ENCODE measurements at places on chromosomes 11 and 22.

DNA sequence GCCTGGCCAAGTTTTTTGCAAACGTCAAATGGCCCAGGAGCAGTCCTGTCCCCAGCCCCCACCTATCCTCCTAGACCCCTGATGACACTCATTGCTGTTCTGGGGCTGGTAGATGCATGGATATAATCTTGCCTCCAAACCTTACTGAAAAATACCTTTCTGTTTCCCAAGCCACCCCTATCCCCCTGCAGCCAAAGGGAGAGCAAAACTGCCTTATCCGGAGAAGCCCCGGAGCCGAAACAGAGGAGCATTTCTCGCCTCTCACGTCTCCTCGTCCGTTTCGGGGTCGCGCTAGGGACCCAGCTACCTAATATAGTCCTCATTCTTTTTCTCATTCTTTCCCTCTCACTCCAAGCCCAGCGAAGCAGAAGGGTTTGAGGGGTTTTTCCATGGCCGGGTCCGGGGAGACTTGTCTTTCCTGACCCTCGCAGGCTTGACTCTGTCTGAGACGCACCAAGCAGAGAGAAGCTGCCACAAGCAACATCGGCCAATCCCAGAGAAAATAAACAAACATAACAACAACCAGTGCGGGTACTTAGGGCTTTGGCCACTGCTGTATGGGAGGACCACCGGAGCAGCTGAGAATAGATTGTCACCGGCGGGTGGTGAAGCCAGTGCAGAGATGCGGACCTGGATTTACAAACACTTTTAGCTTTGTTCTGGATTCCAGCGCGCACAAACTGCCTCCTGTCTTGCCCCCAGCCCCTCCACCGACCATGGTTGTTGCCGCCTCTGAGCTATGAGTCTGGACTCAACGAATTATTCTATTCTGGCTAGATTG is 1.6 kb downstream of the BSX start:
- no peak for DNase-seq

- no peak for DNase-seq
Observed at GRCh38 chr11:74775762-74776161, 27.1 kb downstream of the RNF169 start.

GRCh38 chr22:49023879-49024774 is 803.5 kb downstream of the BRD1 start:
- no peak for DNase-seq

- DNase-seq = no peak
Observed at GRCh38 chr11:88827018-88827676, 238.6 kb downstream of the GRM5 start.

GRCh38 chr11:80520507-80520887 is 1079.7 kb upstream of the TENM4 start:
- no peak for DNase-seq

- DNase-seq = no peak
Observed at GRCh38 chr22:19376247-19376646, 55.3 kb downstream of the HIRA start.

DNA sequence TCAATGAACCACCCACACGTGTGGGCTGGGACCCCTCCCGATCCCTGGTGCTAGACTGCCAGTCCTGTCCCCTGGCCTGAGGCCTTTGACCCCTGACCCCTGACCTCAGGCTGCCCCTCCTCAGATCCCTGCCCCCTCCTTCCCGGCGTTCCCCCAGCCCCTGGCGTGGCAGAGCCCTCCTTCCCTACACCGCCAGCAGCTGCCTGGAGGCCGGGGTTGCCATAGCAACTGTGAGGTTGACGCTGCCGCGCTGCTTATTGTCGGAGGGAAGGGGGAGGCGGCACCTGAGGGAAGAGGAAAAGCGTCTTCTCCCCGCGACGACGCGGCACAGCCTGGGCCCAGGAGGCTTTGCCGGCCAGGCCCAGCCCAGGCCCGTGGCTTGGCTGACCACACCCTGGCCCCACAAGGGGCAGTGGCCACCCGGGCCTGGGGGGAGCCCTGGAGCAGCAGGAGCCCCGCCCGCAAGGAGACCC is 32.6 kb downstream of the SHANK3 start:
- no peak for DNase-seq

DNA sequence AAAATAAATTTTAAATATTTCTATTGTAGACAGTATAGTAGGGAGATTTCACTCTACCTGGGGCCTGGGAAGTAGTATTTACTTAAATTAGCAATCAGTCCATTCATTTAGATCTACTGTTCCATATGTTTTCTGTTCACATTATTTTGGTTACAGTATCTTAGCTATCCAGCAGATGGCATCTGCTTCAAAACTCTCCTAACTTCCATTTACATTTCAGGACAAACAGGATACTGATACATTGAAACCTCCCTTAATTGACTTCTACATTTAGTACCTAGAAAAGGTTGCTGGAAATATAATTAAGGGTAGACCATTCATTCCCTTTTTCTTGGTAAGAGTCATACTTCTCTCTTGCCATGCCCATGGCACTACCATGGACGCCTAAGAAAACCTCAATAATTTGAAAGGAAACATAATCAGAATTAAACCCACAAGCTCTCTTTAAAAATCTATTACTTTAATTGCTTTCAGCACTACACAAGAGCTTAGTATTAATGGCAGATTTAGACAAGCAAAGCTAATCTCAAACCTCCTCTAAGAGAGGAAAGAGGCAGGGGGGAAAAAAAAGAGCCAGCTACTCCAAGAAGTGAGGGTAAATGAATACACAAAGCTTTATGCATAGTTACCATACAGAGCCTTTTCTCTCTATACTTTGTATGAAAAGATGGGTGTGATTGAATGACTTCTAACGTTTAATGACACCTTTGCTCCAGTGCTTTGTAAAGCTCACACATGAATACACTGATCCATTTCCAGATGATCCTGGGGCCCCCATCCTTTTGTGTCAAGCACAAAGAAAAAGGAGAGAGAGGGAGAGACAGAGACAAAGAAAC is 131.2 kb upstream of the MTMR2 start:
- DNase-seq = no peak

- DNase-seq = no peak
Observed at GRCh38 chr22:38871360-38872171, 450 bp downstream of the CBX6 start.

- no peak for DNase-seq
Observed at GRCh38 chr11:5933116-5933515, 8.9 kb upstream of the OR56A3 start.

DNA sequence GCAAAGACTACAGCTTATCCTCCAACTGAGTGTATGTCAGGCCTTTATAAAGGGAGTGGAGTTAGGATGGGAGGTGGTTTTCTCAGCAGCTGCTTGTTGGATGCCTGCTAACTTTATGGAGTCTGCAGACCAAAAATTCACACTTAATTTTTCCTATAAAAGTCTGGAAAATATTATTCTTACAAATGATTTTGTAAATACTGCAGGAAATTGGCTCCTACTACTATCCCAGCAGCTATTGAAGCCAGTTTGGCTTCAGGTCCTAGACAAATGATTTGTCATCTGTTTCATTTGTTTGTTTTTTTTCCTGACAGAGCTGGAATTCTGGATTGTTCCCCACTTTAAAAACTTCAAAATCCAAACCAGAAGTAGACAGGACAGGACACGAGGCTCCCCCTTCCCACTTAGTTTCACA is 292.5 kb downstream of the TMEM135 start:
- DNase-seq = no peak

DNA sequence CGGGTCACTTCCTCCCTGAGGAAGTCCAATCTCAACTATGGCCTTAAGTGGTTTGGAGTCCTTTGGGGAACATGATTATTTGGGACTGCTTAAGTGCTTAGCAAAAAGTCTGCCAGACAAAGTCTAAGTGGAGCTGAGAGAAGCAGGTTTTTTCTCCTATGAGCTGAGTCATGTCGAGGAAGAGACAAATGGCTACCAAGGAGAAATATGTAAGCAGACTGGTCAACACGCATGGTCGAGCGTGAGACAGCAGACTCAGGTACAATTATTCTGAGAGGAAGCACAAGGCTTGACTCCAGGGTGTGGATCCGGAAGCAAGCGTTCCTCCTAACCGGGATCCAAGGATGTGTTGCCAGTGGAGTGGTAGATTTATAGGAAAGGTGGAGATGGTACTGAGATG is 30.6 kb downstream of the UBASH3B start:
- DNase-seq = no peak

DNA sequence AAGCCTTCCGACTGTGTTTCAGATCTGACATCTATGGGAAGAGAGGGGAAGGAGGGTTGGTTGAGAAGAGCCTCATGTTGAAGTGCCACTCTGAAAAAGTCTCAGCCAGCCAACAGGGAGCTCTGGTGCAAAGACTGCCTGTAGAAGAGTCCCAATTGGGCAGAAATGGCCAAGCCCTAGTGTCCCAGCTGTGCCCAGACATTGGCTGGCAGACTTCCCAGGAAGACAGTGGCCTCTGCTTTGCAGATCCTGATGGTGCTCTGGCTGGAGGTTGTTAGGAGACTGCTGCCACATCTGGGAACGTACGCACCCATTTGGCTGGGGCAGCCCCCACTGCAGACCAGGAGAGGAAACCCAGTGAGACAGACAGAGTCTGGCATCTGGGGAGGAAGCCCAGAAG is 3.2 kb upstream of the PLA2G3 start:
- no peak for DNase-seq

DNA sequence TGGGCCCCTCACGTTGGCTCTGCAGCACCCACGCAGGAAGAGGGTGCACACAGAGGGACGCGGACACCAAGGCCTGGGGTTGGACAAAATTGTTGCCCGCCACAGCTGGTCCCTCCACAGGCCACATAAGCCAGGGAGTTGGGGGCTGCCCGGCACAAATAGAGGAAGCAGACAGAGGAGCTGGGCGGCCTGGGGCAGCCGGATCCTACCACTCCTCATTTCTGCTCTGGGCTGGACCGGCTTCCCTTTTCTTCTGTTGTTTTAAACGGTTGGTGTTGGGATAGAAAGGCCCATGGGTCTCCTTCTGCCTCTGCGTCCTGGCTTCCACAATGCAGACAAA is 36.4 kb upstream of the LINC01488 start:
- DNase-seq = no peak

DNA sequence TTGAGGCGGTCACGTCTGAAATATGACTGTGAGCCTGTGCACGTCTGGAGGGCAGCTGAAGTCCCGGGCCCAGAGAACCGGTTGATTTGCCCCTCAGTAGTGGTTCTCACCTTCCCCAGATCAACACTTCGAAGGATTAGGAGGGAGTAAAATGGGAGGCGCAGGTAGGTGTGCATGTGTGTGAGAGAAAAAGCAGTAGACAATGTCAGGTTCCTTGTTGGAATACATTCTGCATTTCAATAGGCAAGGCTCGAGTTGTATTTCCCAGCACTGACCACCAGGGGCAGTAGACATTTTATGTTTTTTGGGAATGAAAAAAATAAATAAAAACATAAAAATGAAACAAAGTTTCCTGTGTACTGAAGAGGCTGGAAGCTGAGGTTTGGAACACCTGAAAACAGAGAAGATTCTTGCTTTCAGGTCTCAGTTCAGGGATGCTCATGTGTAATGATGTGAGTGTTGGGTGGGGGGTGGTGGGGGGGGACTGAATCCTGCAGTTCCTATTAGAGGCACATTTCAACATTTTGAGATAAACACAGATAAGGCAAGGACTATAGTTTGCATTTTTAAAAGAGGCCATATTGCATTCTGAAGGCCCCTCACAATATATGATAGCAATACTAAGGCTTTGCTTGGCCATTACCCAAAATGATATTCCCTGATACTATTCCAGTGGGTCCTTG is 333.9 kb downstream of the CADM1 start:
- DNase-seq = no peak

- no peak for DNase-seq
Observed at GRCh38 chr22:50245214-50246072, 620 bp upstream of the TUBGCP6 start.

- DNase-seq = peak; percentile 41
Observed at GRCh38 chr11:70270877-70271648, 573 bp downstream of the PPFIA1 start.

- DNase-seq = no peak
Observed at GRCh38 chr11:125623064-125623463, 1.9 kb upstream of the CHEK1 start.

GRCh38 chr11:76160856-76161255 is 45.4 kb downstream of the WNT11 start:
- DNase-seq = no peak

DNA sequence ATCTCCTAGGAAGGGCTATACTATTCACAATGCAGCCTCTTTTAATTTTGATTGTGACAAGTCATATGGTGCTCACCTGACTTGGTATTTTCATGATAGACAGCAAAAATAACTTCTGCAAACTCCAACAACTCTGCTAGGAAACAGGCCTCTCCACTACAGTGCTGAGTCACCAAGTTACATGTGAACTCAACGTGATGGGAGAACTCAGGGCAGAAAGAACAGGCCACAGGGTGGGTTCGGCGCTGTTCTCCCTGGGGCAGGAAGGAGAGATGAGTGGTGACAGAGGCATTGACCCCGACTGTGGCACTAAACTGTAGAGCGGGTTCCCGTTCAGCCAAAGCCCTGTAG is 76.6 kb upstream of the UCP3 start:
- DNase-seq = no peak

DNA sequence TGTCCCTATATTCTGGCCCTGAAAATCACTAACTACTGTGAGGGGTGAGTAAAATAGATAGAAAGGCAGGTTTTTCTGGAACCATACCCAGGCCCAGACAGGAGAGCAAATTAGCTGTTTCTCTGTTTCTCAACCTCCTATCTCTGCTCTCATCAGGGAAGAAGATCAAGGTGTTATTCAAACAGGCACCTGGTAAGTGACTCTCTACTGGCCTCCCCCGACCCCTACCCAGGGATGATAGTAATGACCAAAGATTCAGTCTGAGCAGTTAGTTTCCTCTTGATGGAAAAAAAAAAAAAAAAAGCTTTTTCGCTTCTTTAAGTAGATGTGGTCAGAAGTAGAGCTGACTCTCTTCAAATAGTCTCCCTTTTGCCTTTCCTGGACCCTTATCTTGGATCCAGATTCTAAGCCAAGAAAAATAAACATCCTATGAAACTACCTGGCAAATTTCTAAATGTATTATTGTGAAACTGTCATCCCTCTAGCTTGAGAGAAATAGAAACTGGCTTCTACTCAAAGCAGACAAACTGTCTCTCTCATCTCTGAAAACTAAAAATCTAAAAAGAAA is 9.9 kb downstream of the LRRC4C start:
- no peak for DNase-seq

DNA sequence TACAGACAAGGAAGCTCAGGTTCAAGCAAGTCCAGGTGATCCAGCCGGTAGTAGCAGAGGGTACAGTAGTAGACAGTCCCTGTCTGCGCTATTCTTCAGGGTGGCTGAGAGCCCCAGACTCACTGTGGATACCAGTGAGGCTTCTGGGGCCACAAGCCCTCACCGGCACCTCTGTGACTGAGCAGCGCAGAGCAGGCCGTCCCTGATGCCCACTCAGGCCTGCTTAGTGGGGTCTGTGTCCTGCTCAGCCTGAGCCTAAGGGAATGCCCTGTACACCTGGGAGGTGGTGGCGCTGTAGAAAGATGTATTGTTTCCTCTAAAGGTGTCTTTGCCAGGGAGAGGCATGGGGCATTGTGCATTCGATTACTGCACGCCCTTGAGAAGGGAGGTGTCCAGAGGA is 143.8 kb downstream of the CACNA1I start:
- no peak for DNase-seq
